Activated CD4-positive, alpha-beta T cell treated with anti-CD3 and anti-CD28 coated beads, Interleukin-10, Interleukin-2, amounts not matched to agents 100 ng/mL and 50 ng/mL, durations not matched to agents 16 hours and 8 hours (primary cell): ENCODE measurements at places on chromosomes 12 and 14.

DNA sequence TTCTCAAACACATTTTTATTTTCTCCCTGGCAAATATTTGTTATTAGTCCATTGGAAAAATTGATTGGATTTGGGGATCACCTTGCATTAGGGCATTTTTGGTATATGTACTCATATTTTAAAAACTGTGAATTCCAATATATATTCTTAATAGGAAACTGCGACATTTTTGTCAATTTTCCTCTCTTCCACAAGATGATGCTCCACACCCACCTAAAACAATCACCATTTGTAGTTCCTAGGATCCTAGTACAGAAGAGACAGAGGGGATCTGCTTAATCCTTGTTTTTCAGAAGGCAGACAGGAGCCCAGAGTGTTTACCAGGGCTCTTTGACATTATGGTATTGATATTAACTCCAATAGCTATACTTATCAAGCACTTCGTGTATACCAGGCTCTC is 22.8 kb upstream of the OASL start:
- no peak for DNase-seq

DNA sequence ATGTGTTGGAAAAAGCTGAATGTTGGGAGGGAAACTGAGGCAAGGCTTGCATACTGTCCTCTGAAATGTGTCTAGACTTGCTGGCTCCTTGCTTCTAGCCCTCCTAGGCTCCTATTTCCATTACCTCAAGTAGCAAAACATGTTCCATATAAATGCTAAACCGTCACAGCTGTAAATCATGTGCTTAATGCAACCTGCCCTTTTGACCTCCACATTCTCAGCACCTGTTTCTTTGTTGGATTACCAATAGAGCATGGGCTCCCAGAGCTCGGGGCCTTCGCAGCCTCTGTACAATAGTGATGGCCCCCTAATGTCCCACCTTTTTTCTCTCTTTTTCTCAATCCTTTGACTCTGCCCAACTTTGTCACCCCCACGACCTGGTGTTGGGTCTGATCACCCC is 23.3 kb downstream of the RERGL start:
- no peak for DNase-seq

DNA sequence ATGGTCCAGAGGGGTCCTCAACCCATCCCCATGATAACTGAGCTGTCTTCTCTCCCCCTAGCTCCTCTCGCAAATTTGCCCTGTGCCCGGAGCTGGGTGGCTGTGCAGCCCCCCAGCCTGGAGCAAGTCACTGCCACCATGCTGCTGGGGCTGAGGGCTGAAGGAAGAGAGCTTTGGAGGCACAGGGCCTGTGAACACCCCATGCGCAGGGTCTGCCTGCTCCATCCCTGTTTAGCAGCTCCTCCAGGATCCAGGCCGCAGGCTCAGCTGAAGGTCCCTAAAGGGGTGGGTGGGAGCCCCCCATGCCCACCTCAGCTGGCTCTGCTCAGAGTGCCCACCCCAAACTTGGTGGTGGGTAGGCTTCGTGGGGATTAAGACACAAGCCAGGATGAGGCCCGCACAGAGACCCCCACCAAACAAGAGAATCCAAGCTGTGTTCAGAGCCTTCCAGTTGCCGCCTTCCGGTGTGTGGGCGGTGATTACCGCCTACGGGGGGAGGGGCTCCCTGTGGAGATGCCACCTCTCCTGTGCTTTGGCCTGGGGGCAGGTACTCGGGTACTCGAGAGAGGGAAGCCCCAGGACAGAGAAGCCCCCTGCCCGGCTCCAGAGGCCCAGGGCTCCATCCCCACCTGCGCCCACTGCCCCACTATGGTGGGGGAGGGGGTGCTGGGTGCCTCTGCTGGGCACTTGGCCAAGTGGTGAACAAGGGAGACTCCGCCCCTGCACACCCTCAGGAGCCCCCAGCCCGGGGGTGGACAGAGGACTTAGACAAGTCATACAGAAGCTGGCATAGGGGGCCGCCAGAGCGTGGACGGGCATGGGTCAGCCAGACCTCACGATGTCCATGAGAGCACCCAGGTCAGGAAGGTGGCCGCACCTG is 1.4 kb upstream of the JAG2 start:
- DNase-seq = peak; percentile 33

DNA sequence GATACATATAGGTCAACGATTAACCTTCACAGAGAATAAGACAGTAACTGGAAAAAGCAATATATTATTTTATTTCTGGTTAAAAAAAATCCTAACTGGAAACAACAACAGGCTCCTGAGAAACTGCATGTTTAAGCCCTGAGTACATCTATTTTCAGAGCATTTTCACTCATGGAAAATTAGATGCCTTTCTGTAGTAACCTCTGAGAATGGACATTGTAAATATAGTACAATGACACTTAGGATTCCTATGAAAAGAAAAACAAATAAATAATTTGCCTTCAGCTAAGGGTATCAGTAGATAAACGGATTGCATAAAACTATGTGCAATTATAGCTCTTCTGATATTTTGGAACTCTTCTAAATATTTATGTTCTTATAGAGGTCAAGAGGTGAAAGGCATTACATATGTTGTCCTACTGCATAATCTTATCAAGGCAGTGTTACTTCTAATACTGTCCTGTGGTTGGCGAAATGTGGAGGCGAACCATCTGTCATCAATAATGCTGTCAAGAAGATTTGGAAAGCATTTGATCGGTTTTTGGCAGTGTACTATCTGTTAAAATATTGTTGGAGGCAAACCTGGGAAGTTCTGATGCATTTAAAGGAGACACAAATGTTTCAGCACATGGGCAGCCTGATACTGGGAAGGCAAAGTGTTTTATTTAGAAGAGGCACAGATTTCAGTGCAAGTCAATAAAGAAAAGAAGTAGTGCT is 381.8 kb downstream of the BTG1 start:
- no peak for DNase-seq

GRCh38 chr12:9897535-9897934 is 16.2 kb downstream of the KLRF2 start:
- no peak for DNase-seq

- DNase-seq = no peak
Measured at GRCh38 chr12:12939888-12940287, 12.1 kb downstream of the GPRC5D start.

DNA sequence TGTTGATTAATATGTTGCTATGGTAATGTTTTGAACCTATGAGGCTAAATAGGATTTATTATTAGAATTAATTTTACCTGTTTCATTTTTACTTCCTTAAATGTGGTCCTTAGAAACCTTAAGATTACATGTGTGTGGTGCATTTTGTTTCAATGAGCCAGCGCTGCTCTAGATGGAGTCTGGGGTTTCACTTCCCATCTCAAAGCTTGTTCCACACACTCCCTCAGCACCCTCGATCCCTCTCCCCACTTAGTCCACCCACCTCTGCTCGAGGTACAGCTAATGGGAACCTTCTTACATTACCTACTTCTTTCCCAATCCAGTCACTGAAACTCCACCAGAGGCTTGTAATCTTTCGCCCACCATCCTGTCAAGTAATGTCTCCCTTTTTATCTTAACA is 205.2 kb downstream of the PAX9 start:
- no peak for DNase-seq

- no peak for DNase-seq
Measured at GRCh38 chr12:50338920-50339645, 55.8 kb upstream of the LIMA1 start.

GRCh38 chr12:38157933-38158401 is 158.6 kb upstream of the ALG10B start:
- no peak for DNase-seq

DNA sequence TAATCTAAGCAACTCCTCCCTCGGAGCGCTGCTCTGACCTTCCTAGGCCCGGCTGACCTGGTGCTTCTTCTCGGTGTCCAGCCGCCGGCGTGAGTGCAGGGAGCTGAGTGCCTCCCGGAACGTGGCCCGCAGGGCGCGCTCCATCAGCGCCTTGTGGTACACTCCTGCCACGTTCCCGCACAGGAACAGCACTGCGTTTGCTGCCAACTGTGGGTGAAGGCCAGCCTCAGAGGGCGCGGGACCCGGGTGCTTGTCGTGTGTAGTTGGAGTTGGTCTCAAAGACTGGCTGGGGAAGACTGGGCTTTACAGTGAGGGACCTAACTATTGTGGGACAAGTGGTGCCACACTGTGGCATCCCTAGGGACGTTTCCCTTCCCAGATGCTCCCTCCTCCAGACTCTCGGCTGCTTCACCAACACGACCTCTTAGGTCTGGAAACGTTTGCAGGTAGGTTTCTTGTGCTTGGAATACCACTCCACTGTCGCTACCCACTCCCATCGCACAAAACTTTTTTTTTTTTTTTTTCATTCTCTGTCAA is 3.1 kb downstream of the ADCY4 start:
- DNase-seq = no peak

DNA sequence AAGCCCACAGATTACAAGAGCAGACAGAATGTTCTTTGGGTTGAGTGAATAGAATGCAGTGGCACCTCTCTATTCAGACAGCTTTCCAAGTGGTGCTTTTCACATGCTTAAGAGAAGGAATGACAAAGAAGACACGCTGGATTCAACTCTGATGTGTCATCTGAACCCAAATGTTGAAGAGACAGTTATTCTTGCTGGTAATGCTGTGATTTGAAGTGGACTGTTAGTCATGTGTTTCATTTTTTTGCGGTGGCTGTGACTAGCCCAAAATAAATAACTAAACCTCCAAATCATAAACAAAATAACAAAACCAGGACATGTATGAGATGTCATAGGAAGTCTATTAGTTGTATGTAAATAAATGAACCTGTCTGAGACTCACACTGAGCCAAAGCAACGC is 391.8 kb upstream of the PRICKLE1 start:
- DNase-seq = no peak

DNA sequence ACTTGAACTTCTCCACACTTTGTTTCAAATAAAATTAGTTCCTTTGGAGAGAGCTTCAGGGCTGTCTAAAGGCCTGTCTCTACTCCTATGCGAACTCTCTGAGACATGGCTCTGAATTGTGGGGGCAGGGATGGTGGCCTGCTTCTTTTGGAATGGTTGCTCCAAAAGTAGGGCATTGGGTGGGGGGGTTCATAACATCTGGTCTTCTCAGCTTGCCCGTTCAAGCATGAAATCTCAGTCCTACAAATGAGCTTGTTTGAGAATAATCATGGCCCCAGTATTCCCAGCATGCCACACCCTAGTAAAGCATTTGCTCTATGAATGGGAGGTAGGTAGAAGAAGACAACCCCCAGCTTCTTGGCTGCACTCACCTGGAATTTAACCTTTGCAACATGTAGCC is 6.7 kb downstream of the GPR135 start:
- DNase-seq = no peak

GRCh38 chr12:119603767-119604166 is 10.2 kb downstream of the TMEM233 start:
- no peak for DNase-seq

GRCh38 chr14:76391981-76392690 is 16.2 kb downstream of the ESRRB start:
- no peak for DNase-seq

- DNase-seq = no peak
Measured at GRCh38 chr12:104768033-104768432, 190.1 kb downstream of the SLC41A2 start.

DNA sequence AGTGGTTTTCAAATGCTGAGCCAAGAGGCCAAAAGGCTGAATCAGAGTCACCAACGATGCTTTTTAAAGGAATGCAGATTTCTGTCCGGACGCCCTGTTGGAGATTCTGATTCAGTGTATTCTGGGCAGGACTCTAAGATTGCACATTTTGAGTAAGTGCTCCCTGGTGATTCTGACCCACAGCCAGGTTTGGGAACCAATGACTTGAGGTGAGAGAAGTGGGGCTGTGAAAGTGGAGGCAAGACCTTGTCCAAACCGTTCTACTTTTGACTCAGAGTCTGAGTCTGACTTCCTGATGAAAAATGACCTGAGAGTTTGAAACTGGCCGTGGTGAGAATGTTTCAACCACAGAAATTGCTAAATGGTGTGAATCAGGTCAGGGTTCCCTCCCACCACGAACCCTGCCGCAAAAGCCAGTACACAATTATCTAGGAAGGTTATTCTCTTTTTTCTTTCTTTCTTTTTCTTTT is 90.2 kb downstream of the NTN4 start:
- peak; percentile 60 for DNase-seq

DNA sequence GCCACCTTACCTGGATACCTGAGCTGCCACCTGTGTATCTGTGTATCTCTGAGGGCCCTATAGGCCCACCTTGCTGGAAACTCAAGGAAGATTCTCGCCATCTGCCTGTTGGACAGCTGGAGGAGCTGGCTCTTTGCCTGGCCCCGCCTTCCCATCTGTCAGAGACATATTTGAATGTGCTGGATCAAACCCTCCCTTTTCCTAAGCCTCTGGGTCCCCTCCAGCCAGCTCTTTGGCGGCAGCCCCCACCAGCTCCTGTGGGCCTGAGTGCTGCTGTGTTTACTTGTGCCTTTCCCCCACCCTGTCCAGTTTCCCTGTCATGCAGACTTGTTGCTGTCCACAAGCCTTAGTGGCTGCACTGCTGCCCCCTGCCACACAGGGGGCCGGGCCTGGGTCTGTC is 55.9 kb upstream of the SRSF5 start:
- DNase-seq = no peak

DNA sequence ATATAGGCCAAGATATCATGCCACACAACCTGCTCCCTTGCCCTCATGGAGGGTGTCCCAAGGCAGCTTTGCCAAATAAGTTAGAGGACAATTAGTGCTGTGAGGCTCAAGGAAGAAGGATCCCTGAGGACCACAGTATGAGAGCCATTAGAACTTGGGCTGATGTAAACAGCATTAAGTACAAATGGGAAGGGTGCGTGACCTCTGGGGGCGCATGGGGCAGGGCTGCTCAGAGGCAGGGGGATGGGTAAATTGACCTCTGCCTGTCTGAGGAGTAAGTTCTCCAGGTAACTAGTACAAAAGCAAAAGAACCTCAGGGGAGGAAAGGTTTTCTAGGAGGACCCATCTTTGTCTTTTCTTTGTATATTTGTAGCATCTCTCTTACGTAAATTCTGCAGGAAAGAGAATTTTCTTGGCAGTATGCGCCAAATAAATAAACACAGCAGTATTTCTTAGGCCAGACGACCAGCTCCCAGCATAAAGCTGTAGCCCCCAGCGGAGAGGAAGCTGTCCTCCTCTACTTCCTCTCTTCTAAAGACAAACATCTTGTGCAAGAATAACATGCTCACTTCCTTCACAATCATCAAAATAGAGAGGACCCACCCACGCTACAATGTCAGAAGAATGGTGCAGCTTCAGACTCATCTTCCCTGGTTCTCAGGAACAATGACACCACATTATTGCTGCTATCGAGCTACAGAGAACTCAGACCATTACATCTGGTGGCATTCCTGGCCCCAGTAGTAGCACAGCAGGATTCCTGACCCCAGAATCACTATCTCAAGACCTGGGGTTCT is 16.4 kb upstream of the VWF start:
- DNase-seq = peak; percentile 21
